ENCODE measurements at places on chromosomes 12 and 14.

DNA sequence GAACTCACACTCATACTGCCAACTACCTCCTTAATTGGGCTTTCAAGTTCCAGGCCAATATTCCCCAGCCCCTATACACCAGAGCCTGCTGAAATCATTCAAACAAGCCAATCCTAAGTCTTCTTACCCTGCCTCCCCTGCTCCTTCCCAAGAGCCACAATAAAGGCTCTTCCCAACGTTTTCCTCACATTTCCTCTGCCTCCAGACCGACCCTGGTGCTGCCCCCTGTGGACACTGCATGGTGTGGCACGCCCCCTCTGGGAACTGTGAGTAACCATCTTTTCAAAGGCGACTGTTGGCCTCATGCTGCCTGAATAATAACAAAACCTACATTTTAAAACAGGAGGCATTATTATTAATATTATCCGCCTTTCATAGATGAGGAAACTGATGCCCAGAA lies 111.6 kb upstream of the NOS1 start:
- no peak overlapping the region for H3K27ac ChIP-seq
- no peaks in the 10 kb centered on the region for H3K4me1 ChIP-seq
- no peaks in the 10 kb centered on the region for H3K36me3 ChIP-seq
- H3K27me3 ChIP-seq = no peaks in the 10 kb centered on the region

DNA sequence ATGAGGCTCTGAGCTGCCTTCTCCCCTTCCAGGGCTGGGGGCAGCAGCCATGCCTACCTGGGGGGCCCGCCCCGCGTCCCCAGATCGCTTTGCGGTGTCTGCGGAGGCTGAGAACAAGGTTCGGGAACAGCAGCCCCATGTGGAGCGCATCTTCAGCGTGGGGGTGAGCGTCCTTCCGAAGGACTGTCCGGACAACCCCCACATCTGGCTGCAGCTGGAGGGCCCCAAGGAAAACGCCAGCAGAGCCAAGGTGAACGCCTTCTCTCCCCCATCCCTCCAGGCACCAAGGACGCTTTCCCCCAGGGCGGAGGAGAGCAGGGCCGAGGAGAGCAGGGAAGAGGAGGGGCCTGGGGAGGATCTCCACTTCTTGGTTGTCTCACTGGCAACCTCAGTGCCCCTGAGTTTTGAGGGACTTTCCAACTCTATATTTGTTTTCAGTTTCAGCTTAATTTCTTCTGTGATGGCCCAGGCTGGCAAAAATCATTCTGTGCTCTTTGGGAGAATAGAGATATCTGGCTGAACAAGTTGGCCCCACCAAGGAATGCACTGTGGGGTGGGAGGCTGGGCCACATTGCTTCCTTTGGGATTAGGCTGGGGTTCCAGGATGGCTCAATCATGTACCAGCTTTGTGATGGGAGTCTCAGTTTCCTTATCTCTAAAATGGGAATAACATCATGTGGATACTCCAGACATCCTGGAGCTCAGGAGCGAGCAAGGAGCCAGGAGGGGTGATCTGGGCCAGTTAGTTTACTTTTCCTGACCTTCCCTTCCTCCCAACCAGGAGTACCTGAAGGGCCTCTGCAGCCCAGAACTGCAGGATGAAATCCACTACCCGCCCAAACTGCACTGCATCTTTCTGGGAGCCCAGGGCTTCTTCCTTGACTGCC lies 1.2 kb downstream of the KHNYN start:
- peak overlapping the region; percentile 88 for H3K27ac ChIP-seq
- no peak for DNase-seq
- H3K27me3 ChIP-seq = no peaks in the 10 kb centered on the region
- H3K4me1 ChIP-seq = peaks cover 23% of the 10 kb centered on the region
- peaks cover 26% of the 10 kb centered on the region for H3K36me3 ChIP-seq

DNA sequence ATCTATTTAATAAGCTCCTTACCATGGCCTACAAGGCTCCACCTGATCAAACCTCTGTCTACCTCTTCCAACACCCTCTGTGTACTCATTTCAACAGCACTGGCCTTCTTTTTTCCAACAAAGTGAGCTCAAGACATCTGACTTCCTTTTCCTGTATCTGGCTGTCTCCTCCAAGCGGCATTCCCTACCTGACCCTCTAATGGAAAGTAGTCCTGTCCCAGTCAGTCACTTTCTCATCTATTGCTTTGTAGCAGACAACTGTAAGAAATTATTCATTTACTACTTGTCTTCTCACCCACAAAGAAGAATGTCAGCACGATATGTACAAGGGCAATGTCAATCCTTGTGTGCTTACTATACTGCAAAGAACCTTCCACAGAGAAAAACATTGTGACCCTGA lies 149.6 kb downstream of the MED13L start:
- H3K27ac ChIP-seq = no peak overlapping the region
- H3K4me1 ChIP-seq = peaks cover 82% of the 10 kb centered on the region
- DNase-seq = no peak
- no peak overlapping the region for H3K4me3 ChIP-seq
- H3K27me3 ChIP-seq = no peaks in the 10 kb centered on the region

DNA sequence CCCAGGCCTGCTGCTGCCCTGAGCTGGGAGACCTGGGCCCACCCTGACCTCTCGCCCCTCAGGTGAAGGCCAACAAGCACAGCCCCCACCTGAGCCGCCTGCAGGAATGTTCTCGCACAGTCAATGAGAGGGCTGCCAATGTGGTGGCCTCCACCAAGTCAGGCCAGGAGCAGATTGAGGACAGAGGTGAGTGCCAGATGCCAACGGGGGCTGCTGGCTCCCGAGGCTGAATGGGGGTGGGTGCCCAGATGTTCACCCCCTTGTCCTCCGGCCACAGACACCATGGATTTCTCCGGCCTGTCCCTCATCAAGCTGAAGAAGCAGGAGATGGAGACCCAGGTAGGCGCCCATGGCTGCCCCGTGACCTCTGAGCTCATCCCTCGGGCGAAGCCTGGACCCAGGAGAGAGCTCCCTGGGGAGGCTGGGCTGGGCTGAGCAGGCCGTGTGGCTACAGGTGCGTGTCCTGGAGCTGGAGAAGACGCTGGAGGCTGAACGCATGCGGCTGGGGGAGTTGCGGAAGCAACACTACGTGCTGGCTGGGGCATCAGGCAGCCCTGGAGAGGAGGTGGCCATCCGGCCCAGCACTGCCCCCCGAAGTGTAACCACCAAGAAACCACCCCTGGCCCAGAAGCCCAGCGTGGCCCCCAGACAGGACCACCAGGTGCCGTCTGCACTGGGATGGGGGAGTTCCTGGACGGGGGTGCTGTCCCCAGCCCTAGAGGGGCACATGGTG lies 25.8 kb downstream of the HIP1R start:
- H3K4me3 ChIP-seq = no peak overlapping the region
- H3K4me1 ChIP-seq = peaks cover 5% of the 10 kb centered on the region
- no peak for DNase-seq

GRCh38 chr12:93663006-93663728 lies 14.0 kb upstream of the CRADD start:
- DNase-seq = no peak
- H3K27me3 ChIP-seq = no peaks in the 10 kb centered on the region
- H3K4me1 ChIP-seq = no peaks in the 10 kb centered on the region
- H3K36me3 ChIP-seq = no peaks in the 10 kb centered on the region

GRCh38 chr14:32719601-32720000 lies 219.1 kb upstream of the NPAS3 start:
- no peaks in the 10 kb centered on the region for H3K27me3 ChIP-seq
- H3K36me3 ChIP-seq = no peaks in the 10 kb centered on the region
- no peak overlapping the region for H3K4me3 ChIP-seq
- peaks cover 5% of the 10 kb centered on the region for H3K4me1 ChIP-seq
- no peak overlapping the region for H3K27ac ChIP-seq
- DNase-seq = no peak

DNA sequence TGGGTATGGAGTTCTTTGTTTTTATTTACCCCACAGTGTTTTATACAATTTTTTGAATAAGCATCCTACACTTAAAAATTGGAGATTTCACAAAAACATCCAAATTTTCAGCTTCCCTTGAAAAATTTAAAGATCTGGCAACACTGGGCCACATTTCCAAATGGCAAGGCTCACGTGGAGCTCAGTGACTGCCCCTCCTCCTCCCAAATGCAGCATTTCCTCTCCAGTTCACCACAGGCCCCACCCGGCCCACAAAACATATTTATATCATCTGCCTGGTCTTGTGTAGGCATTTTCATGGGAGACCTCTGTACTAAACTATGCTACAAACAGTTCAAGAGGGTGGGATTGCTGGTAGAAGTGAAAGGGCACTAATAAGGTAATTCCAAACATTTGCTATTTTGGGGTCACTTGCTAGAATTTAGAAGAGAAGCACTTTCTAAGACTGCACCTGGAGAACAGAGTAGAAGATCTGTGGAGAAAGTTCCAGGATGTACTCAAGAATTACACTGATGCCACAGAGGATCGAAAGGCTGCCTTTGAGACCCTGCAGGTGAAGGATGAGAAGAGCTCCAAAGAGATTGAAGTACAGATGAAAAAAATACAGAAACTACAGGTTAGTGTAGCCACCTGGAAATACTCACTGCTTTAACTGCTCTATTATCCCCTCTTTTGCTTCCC lies 7.3 kb downstream of the FKBP11 start:
- DNase-seq = no peak
- H3K27ac ChIP-seq = no peak overlapping the region
- H3K36me3 ChIP-seq = no peaks in the 10 kb centered on the region

DNA sequence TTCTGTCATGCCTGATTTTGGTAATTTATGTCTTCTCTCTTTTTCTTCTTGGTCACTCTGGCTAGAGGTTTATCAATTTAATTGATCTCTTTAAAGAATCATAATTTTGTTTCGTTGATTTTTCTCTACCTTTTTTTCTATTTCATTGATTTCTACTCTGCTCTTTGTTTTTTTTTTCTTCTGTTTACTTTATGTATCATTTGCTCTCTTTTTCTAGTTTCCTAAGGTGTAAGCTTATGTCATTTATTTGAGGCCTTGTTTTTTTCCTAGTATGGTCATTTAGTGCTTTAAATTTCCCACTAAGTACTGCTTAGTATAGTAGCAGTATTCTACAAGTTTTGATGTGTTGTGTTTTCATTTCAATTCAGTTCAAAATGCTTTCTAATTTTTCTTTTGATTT lies 89.6 kb downstream of the BRMS1L start:
- H3K4me3 ChIP-seq = no peak overlapping the region
- H3K36me3 ChIP-seq = no peaks in the 10 kb centered on the region
- no peak overlapping the region for H3K27ac ChIP-seq
- no peaks in the 10 kb centered on the region for H3K4me1 ChIP-seq

Data from ascending aorta (tissue), 2 donors.